Sciatic nerve (tissue), 2 donors: ENCODE measurements at places on chromosomes 5 and 9. TPM values are rescaled to one million over a fixed set of nuclear protein-coding genes. Genes with fewer than 3 reads are reported as not detected.

DMRT3 gene
- total RNA-seq: 0.40 TPM

- peak; percentile 74 for DNase-seq
Observed at GRCh38 chr5:55597014-55597981, 62.5 kb upstream of the PLPP1 start.

GRCh38 chr5:30736669-30737068 lies 456.8 kb upstream of the CDH6 start:
- no peak for DNase-seq

TMEM215 gene
- 9.7 TPM for total RNA-seq

DNA sequence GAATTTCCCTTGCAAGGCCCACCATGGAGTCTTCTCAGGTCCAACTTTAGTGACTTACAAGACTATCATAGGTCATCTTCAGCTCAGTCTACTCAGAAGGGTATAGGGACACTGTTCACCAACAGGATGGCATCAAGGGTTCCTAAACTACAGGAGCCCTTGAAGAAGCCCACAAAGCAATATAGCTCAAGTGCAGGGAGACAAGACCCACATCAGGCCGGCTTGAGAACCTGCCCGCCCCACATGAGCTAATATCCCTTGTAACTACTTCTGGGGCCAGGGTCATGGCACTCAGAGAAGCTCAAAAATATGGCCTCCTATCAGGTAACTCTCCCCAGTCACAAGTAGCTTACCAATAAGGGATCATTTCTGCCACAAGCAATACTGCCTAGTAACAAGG lies 249.9 kb downstream of the CDK5RAP2 start:
- DNase-seq: no peak

DNA sequence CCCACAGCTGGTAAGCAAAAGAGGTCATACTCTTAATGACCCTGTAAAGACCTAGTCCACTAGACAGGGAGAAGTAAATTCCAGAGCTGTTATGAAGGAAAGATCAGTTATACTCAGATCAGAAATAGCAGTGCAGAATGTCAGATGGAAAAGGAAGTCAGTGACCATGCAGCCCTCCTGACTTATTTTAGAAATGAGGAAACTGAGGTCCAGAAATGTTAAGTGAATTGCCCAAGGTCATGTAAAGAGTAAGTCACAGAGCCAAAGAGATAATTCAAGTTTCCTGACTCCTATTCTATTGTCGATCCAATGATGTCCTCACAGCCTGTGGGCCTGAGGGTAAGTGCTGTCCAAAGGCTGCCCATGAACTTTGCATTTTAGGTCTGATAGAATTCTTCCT lies 214.9 kb upstream of the IL12B start:
- no peak for DNase-seq

SLC34A1 gene
- total RNA-seq: not detected

GRCh38 chr9:137702615-137703379 lies 84.0 kb downstream of the EHMT1 start:
- no peak for DNase-seq

GRCh38 chr9:109699019-109699418 lies 81.0 kb upstream of the PALM2AKAP2 start:
- no peak for DNase-seq

- DNase-seq: no peak
Observed at GRCh38 chr9:109627042-109627441, 128.9 kb upstream of the PTPN3 start.

CER1 gene
- not detected for total RNA-seq

GRCh38 chr5:110547495-110547894 lies 179.0 kb downstream of the TMEM232 start:
- DNase-seq: no peak

GRCh38 chr9:13688990-13689600 lies 409.6 kb upstream of the MPDZ start:
- DNase-seq: no peak

P4HA2 gene
- 26.9 TPM for total RNA-seq

- no peak for DNase-seq
Observed at GRCh38 chr5:109703829-109704228, 14.1 kb downstream of the MAN2A1 start.

PTRH1 gene
- 10.3 TPM for total RNA-seq
